ENCODE measurements at places on chromosomes 6 and 20.

- DNase-seq: no peak
Observed at GRCh38 chr6:110812719-110813118, 2.5 kb downstream of the CDK19 start.

- no peak for DNase-seq
Observed at GRCh38 chr6:48141975-48142374, 31.0 kb upstream of the PTCHD4 start.

DNA sequence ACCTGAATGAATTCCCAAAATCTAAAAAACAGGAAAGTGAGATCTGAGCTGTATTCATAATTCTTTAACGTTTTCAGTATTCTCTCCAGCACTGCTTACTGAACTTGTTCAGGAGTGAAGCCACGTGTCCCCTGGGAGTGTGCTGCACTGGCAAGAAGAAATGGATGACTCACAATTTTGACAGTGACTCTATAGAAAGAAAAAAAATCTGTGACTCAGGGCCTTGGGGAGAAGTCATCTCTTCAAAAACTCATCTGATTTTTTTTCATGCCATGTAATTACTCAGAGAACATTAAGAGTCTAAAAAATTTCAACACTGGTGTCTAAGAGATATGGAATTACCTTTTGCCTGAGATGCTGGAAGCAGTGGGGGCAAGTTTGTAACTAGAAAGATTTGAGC, 39.7 kb downstream of the ANKEF1 start:
- no peak for DNase-seq

GRCh38 chr6:52251113-52251512, 6.8 kb upstream of the IL17F start:
- no peak for DNase-seq

DNA sequence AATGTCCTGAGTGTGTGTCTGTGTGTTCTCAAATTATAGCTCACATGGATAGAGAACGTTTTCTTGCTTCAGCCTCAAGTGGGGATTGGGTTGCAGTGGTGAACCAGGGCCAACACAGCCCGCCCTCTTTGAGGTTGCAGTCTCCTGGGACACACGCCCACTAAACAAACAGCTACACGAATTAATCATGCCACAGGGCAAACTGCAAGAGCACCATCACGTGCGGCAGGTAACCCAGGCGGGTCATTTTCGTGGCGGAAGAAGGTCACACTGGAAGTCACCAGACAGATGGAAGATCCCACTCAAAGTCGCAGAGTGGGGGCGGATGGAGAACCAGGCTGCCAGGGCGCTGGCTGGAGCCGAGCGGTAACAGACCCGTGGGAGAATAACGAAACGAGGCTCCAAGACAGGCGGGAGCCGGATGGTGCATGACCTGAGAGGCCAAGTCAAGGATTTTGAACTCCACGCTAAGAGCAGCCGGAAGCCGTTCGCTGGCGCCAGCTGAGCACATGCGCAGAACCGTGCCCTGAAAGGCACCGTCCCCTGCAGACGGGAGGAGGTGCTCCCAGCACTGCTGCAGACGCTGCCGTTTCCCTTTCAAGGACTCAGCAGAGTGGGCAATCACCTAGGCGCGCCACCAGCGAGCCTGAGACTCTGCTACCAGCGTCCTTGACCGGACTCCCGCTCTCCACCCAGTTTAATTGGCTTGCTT, 10.7 kb downstream of the DLL1 start:
- peak; percentile 72 for DNase-seq

- peak; percentile 19 for DNase-seq
Observed at GRCh38 chr20:17570347-17571152, 675 bp downstream of the DSTN start.

DNA sequence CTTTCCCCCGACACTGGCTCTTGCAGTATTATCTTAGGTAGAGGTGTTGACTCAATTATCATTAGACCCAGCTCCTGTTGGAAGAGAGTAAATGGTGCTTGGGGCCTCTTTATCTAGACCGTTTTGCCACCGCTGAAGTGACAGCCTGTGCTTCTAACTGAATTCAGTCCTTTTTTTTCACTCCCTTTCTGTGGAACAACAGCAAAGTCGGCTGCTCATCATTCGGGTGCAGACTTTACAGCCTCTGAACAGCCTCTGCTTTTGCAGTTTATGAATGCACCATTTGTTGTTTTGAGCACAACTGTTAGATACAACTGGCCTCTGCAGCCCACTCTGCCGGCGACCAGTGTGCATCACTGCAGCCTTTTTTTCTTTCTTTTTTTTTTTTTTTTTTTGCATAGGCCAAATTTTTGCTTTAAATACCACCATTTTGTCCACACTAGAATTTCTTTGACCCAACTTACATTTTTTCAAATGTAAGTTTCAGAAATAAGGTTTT, 35.8 kb downstream of the RREB1 start:
- DNase-seq: no peak

DNA sequence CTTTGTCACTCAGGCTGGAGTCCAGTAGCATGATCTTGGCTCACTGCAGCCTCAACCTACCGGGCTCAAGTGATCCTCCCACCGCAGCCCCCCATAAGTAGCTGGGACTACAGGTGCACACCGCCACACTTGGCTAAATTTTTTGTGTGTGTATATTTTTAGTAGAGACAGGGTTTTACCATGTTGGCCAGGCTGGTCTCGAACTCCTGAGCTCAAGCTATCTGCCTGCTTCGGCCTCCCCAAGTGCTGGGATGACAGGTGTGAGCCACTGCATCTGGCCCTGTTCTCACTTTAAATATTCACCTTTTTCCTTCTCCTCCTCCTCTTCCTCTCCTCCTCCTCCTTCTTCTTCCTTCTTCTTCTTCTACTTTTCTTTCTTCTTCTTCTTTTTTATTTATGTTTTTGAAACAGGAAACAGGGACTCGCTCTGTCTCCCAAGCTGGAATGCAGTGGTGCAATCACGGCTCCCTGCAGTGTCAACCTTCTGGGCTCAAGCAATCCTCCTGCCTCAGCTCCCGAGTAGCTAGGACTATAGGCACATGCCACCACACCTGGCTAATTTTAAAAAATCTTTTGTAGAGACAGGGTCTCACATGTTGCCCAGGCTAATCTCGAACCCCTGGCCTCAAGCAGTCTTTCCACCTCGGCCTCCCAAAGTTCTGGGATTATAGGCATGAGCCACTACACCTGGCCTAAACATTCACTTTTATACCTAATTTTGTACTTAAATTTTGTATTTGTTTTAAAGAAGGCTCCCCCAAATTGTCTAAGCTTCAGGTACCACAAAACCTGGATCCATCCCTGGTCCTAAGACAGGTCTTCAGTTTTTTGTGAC, 47.2 kb upstream of the NCOA3 start:
- no peak for DNase-seq
